ENCODE measurements at places on chromosomes 12 and 14.
A peak's percentile ranks its signal among the peaks of the same experiment; 100 is the strongest.

GRCh38 chr14:97446087-97446486 lies 648.9 kb downstream of the VRK1 start:
- no peak for DNase-seq

DNA sequence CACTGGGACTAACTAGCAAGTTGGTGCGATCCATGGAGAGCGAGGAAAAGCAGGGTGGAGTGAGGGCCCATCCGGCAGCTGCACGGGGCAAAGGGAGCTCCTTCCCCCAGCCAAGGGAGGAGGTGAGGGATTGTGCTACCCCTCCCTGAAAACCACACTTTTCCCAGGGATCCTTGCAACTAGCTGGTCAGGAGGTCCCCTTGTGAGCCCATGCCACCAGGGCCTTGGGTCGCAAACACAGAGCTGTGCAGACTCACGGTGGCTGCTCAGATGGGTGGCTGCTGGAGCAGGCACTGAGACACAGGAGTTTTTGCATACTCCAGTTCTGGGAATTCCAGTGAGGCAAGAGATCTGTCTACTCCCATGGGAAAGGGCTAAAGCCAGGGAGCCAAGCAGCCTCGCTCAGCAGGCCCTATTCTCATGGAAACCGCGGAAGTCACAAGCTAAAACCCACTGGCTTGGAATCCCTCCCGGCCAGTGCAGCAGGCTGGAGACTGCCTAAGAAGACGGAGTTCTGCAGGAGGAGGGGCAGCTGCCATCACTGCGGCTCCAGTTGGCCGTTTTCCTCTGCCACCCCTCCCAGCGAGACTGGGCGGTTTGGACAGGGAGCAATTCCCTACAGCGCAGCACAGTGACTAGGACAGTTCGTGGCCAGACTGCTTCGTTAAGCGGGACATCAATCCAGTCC lies 10.9 kb upstream of the ZNF705A start:
- peak; percentile 41 for DNase-seq

DNA sequence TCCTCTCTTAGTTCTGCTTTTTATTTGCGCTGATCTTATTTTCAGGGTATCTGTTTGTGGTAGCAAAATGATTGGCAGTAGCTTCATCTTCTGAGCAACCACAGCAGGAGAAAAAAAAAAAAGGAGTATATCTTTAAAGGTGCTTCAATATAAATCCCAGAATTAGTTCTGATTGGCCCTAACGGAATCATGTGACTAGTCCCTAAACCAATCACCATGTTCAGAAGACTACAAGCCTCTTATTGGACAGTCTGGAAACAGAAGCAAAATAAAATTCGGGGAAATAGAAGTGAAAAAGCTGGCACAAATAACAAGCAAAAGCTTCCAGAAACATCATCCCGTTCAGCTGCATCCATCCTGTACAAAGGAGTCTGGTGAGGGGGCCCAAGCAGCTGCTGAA lies 49.9 kb upstream of the PTPRO start:
- peak; percentile 3 for DNase-seq

DNA sequence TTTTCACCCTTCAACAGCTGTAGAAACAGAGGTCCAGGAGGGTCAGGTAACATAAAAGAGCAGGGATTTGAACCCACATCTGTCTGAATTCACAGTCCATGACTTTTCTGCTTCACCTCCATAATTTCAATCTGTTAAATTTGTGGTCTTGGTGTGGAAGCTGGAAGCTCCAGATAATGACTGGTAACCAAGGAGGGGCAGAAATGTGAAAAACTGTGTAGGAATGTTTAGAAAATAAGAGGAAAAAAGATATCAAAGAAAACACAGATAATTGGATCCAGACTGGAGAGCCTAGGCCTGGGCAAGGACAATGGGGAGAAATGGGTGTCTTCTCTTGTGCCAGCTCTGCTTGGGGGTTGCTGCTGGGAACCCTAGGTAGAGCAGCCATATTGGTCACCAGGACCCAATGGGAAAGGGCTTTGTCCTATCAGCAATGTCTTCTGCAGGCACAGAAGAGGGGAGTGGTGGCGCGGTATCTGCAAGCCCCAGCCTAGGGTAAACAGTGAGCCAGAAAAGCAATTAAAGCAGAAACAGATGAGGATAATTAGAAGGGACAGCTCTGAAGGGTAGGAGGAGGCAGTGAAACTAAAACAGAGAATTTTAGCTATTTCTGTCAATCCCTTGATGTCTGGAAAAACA lies 54.3 kb upstream of the CCDC91 start:
- no peak for DNase-seq

- DNase-seq = no peak
These were observed 13.4 kb downstream of the HHIPL1 start for GRCh38 chr14:99658218-99658845.

GRCh38 chr12:93645702-93646101 lies 31.5 kb upstream of the CRADD start:
- DNase-seq = no peak

DNA sequence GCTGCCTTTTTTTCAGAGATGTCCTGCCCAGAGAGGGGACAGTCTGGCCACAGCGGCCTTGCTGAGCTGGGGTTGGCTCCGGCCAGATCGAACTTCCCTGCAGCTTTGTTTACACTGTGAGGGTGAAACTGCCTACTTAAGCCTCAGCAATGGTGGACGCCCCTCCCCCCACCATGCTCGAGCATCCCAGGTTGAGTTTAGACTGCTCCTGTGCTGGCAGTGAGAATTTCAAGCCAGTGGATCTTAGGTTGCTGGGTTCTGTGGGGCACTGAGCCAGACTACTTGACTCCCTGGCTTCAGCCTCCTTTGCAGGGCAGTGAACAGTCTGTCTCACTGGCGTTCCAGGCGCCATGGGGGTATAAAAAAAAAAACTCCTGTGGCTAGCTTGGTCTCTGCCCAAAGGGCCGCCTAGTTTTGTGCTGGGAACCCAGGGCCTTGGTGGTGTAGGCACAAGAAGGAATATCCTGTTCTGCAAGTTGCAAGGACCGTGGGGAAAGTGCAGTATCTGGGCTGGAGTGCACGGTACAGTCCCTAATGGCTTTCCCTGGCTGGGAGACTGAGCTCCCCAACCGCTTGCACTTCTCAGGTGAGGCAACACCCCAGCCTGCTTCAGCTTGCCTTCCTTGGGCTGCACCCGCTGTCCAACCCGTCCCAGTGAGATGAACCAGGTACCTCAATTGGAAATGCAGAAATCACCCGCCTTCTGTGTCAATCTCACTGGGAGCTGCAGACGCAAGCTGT lies 79.1 kb downstream of the LRIG3 start:
- DNase-seq = no peak

DNA sequence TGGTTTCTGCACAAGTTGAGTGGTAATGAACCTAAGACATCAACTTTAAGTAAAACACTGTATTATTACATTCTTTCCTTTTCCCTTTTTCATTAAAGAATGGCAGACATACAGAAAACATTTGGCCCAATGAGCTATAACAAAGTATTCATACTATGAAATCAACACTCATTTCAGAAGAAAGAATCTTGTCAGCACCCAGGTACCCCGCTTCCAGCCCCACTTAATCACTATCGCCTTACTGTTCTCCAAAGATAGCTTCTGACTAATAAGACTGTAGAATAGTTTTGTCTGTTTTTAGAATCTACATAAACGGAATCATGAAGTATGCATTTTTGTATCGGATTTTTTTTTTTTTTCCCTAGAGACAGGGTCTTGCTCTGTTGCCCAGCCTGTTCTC lies 9.5 kb downstream of the CNTN1 start:
- no peak for DNase-seq

DNA sequence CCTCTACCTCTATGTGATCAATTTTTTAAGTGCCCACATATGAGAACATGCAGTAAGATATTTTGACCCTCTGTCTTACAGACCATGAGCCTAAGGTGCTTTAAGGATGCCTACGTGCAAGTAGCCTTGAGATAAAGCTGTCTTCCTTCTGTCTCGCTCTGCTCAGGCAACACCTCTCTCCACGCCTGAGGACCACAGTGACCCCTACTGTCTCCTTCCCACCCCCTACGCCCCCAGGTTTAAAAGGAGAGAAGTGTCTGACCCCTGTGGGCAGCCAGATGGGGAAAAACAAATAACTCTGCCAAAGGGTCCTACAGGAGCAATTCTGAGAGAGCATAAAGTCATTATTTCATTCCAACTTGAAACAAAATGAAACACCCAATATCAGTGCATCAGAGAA lies 286.4 kb upstream of the TMEM132C start:
- DNase-seq = no peak

DNA sequence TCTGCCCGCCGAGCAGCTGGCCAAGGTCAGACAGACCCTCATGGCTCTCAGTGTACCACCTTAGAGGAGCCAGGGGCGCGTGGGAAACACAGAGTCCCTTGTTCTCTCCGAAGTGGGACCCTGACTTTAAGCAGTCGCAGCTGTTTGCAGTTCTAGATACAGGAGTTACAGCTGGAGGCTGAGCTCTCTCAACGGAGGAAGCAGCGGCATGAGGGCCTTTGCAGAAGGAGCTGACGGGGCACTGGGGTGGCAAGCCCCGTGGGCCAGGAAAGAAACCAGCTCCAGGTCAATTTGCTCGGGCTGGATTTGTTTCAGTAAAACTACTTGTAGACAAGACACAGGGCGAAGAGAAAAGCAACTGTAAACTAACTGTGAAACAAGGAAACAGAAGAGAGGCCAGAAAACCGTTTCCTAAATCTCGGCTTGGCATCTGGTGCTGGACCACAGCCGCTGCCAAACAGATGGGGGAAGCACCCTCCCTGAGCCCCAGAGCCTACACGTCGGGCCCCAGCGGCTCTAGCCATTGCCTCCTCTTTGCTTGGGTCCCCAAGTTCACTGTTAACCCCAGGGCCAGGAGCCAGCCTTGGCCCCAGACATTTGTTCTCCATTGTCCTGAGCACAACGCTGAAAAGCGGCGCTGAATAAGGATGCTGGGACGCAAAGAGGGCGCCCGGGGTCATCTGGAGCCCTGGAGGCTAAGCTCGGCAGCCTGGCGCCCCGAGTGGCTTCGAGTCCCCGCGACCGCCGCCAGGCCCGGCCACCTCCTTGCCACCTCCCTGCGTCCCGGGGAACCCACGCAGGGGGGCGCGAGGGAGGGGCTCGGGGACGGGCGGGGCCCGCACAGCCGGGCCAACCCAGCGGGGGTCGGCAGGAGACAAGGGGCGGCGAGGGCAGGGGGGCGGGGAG lies 914 bp upstream of the PACS2 start:
- peak; percentile 59 for DNase-seq

DNA sequence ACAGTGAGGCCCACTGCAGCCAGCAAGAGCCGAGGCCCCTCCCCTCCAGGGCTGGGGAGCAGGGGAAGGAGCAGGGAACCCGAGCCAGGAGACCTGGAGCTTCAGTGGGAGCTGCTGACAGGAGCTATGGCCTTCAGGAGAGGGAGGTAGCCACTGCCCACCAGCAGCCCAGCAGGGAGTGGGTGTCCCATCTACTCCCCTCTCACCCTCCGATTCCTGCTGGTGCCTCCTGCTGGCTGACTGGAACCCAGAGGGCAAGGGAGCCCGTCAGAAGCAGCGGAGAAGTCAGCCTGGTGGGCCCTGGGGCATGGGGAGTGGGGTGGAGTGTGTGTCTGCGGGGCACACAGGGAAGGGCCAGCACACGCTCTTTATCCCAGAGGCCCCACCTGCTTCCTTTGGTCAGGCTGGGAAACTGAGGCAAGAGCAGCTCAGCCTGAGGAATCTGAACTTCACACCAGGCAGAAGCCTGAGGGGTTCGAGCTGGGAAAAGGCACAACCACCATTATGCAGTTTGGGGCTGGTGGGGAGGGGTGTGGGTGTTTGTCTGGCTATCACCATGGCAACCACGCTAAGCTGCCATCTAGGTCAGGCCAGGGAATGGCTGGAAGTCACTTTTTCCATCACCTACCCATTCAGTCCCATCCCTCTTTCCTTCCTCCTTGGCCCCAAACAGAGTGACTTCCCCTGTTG lies 36.8 kb upstream of the PLEKHG6 start:
- no peak for DNase-seq

- peak; percentile 79 for DNase-seq
These were observed 2.6 kb downstream of the ITPK1 start for GRCh38 chr14:93112891-93113677.

- no peak for DNase-seq
These were observed 23.1 kb upstream of the KCNK10 start for GRCh38 chr14:88346048-88346639.

DNA sequence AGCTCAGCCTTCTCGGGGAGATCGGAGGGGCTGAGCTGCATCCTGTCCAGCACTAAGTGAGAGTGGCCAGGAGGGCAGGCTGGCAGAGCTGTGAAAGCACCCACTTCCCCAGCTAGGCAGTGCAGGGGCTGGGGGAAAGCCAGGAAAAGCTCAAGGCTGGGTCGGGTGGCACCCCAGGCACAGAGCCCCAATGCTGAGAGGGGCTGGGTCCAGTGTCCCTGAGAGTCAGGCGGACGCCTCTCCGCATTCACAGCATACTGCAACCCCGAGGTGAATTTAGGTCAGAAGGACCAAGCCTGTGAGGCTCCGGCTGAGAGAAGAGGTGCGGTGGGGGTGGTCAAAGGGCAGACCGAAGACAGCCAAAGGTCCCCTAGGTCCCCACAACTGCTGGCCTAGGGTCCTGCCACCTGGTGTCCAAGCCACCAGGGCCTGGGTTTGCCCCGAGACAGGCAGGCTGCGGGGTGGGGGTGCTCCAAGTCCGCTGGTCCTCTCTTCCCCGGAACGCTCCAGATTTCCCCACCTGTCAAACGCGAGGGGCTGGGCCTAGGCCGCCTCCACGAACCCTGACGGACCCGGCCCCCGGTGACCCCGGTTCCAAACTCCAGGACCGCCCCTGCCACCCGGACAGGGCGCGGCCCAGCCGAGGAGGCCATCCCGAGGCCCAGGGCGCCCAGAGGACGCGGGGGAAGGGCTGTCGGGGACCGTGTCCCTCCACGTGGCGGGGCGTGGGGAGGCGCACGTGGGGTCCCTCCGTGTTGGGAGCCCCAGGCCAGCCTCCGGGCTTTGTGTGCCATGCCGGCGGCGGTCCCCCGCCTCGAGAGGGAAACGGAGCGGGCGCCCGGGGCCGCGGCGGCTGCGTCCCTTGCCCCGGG lies 527 bp downstream of the CAMKK2 start:
- DNase-seq = peak; percentile 18

DNA sequence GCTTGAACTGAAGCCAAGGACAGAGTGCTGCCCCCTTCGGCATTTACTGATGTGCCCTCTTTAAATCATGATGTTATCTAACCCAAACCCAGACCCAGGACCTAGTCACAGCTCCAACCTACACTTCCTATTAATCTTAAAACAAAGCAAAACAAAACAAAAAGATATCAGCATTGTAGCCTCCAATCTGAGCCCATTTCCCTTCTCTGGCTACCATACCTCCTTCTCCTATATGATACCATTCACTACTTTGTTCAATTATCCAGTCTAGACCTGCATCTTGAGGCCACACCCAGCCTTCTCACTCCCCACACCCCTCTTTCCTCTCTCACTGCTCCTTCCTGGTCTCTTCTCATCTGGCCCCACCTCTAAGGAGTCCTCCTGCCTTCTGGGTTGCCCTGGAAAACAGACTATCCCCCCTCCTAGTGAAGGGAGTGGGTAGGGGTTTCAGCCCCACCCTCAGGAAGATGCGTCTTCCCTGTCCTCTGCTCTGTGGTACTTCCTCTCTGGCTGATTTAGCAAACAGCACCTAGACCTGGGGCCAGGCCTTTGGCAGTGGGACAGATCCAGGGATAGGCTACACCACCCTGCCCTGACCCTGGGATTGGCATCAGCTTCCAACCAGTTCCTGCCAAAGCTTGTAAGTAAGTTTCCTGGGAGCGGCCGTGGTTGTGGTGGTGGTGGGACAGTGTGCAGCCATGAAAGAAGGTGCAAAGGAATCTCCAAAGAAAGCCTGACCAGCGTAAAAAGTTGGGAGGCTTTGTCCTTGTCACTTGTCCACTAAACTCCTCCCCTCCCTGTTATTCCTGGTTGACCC lies 3.3 kb downstream of the LTB4R start:
- no peak for DNase-seq

All from NCI-H446 (cell line).